ENCODE measurements at places on chromosomes 12 and 14.

DNA sequence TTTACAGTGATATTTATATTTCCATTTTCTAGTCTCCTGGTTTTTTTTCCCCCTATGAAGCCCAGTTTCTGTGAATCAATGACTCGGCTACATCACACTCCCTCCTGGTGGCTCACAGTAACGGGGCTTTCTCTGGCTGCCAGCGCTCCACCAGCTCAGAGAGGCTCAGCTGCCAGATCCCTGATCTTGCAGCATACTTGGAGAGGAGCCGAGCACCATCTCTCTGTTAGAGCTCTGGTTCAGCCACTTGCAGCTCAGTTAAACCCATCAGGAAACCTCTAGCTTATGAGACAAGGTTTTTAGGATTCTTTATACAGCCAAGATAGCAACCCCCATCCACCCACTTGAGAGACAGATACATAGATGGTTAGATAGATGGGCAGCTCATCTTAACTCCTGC lies 74.6 kb downstream of the CIT start:
- no peak for DNase-seq
- H3K36me3 ChIP-seq = no peaks in the 10 kb centered on the region
- H3K4me1 ChIP-seq = no peaks in the 10 kb centered on the region
- peaks cover 4% of the 10 kb centered on the region for H3K27me3 ChIP-seq
- no peak overlapping the region for H3K4me3 ChIP-seq

GRCh38 chr12:93115198-93115601 lies 186.1 kb upstream of the EEA1 start:
- no peak for DNase-seq
- H3K4me1 ChIP-seq = no peaks in the 10 kb centered on the region
- H3K36me3 ChIP-seq = no peaks in the 10 kb centered on the region

DNA sequence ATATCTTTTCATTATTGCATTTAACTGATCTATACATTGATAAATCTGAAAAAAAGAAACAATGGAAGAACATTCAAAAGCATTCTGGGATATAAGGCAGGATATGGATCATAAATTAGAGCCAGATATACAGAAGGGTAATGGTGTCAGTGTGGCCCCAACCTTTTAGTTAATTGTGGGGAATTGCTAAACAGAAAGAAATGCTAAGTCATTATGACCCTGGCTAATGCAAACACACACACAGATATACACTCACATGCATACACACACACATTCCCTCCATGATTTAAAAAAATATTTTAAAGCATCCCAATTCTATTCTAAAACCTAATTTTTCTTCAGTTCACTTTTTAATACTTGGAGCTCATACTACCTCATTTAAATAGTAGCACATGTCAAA lies 404.5 kb downstream of the BCAT1 start:
- H3K36me3 ChIP-seq = no peaks in the 10 kb centered on the region
- no peaks in the 10 kb centered on the region for H3K4me1 ChIP-seq
- no peak for DNase-seq
- H3K27ac ChIP-seq = no peak overlapping the region

GRCh38 chr12:1523046-1523445 lies 71.3 kb downstream of the FBXL14 start:
- H3K36me3 ChIP-seq = no peaks in the 10 kb centered on the region
- no peaks in the 10 kb centered on the region for H3K27me3 ChIP-seq
- DNase-seq = no peak
- H3K27ac ChIP-seq = no peak overlapping the region
- H3K4me1 ChIP-seq = no peaks in the 10 kb centered on the region

- no peak overlapping the region for H3K27ac ChIP-seq
- H3K36me3 ChIP-seq = no peaks in the 10 kb centered on the region
- H3K27me3 ChIP-seq = no peaks in the 10 kb centered on the region
- no peaks in the 10 kb centered on the region for H3K4me1 ChIP-seq
Measured at GRCh38 chr14:55297611-55298499, 26.6 kb downstream of the FBXO34 start.

GRCh38 chr12:12244341-12244740 lies 22.5 kb downstream of the LRP6 start:
- DNase-seq = no peak
- no peak overlapping the region for H3K4me3 ChIP-seq
- no peaks in the 10 kb centered on the region for H3K36me3 ChIP-seq
- no peak overlapping the region for H3K27ac ChIP-seq
- H3K27me3 ChIP-seq = no peaks in the 10 kb centered on the region
- no peaks in the 10 kb centered on the region for H3K4me1 ChIP-seq

GRCh38 chr12:47903927-47904712 lies 674 bp downstream of the VDR start:
- H3K4me3 ChIP-seq = peak overlapping the region; percentile 46
- H3K27ac ChIP-seq = no peak overlapping the region
- H3K27me3 ChIP-seq = no peaks in the 10 kb centered on the region
- DNase-seq = peak; percentile 57
- H3K36me3 ChIP-seq = no peaks in the 10 kb centered on the region
- H3K4me1 ChIP-seq = no peaks in the 10 kb centered on the region

DNA sequence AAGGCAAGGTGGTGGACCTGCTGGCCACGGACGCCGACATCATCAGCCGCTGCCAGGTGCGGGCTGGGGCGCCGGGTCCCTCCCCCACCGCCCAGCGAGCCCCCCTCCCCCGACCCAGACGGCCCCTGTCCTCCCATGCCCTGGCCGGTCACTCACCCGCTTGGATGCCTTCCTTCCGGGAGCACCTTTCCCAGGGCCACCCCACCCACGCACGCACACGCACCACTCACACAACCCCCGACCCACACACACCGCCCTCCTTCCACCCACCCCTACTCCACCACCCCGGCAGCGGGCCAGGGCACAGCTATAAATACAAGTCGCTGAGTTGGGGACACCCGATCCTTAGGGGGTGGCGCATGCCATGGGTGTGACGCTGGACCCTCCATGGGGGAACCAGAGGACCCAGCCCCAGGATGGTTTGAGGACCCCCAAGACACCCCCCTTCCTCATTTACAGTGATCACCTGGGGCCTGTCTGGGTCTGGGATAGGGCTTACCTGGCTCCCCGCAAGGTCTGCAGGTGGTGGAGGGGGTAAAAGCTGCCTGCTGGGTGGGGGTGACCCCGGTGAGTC lies 465 bp downstream of the ADSS1 start:
- peak; percentile 49 for DNase-seq
- peak overlapping the region; percentile 50 for H3K4me3 ChIP-seq
- H3K4me1 ChIP-seq = peaks cover 23% of the 10 kb centered on the region
- no peaks in the 10 kb centered on the region for H3K36me3 ChIP-seq
- H3K27ac ChIP-seq = peak overlapping the region; percentile 9

DNA sequence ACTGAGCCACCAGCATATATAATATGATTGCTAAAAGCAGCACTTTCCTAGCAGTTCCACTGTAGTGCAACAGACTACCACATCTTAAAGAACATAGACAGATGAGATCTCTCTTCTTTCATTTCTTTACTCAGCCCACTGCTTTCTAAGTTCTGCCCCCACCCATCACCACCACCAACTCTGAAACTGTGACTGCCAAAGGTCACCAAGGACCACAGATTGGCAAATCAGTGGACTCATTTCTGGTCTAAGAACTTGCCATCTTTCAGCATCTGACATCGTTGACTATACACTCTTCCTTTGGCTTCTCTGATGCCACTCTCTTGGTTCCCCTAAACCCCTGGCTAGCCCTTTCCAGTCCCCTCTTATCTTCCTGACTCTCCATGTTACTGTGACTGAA lies 38.4 kb downstream of the IFNG start:
- no peak overlapping the region for H3K27ac ChIP-seq
- no peaks in the 10 kb centered on the region for H3K4me1 ChIP-seq
- no peak overlapping the region for H3K4me3 ChIP-seq
- no peaks in the 10 kb centered on the region for H3K27me3 ChIP-seq
- no peaks in the 10 kb centered on the region for H3K36me3 ChIP-seq

DNA sequence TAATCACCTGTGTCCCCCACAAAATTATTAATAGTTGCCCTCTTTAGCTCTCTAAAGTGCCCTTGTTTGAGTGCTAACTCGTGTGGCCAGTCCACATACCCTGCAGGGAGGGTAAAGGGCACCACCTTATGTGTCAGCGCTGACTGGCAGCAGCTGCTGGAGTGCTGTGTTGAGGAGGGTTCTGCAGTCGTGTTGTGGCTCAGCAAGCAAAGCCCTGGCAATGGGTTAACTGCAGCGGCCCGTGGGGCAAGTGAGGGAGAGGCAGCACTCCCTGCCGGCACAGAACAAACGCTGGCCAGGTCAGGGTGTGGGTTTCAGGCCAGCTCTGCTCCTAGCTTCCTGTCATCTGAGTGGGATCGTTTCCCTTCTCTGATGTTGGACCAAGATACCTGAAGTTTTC lies 369.8 kb downstream of the CACNA1C start:
- no peaks in the 10 kb centered on the region for H3K36me3 ChIP-seq
- DNase-seq = no peak
- no peak overlapping the region for H3K4me3 ChIP-seq
- no peaks in the 10 kb centered on the region for H3K4me1 ChIP-seq

DNA sequence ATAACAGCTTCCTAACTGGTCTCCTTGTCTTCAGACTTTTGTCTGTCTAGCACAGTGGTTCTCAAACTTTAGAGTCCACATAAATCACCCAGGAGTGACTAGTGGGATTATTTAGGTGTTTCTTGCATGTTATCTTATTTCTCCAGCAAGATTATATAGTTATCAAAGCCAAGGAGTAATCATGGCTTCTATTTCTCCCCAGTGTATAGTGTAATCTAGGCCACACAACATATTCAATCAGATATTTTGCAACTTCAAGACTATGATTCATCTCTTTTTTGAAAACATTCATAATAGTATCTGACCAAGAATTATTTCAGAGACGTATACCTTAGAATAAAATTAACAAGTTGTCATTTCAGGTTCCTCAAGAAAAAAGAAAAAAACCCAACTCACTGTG lies 131.9 kb downstream of the CEP83 start:
- DNase-seq = no peak
- no peak overlapping the region for H3K4me3 ChIP-seq
- H3K27me3 ChIP-seq = no peaks in the 10 kb centered on the region
- H3K36me3 ChIP-seq = no peaks in the 10 kb centered on the region
- no peak overlapping the region for H3K27ac ChIP-seq

DNA sequence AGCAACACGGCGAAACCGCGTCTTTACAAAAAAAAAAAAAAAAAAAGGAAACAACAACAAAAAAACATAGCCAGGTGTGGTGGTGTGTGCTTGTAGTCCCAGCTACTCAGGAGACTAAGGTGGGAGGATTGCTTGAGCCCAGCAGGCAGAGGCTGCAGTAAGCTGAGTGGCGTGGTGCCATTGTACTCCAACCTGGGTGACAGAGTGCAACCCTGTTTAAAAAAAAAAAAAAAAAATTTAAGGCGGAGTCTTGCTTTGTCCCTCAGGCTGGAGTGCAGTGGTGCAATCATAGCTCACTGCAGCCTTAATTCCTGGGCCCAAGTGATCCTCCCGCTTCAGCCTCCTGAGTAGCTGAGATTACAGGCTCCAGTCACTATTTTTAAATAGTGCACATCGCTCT lies 18.2 kb upstream of the FIGNL2 start:
- peaks cover 12% of the 10 kb centered on the region for H3K27me3 ChIP-seq
- H3K36me3 ChIP-seq = no peaks in the 10 kb centered on the region
- H3K4me3 ChIP-seq = no peak overlapping the region
- no peak overlapping the region for H3K27ac ChIP-seq
- H3K4me1 ChIP-seq = peaks cover 21% of the 10 kb centered on the region

- no peak overlapping the region for H3K4me3 ChIP-seq
- H3K27me3 ChIP-seq = no peaks in the 10 kb centered on the region
- no peaks in the 10 kb centered on the region for H3K36me3 ChIP-seq
- peak; percentile 39 for DNase-seq
- no peak overlapping the region for H3K27ac ChIP-seq
Measured at GRCh38 chr14:100383727-100384158, 60.6 kb downstream of the SLC25A47 start.

DNA sequence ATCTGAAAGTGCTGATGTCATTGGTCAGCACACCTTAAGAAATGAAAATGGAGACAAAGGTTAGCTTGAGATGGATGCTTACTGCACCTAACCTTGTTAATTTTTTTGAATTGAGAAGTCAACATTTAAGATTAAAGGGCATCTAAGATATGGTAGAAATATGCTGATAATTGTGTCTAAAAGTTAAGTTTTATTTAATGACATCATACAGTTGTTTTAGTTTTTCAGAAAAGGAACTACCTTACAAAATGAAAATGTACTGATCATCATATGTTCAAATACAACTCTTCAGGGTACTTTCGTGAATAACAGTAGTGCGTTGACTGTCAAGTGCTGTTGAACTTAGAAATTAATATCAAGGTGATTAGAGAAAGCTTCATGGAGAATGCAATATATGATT lies 2.5 kb downstream of the SMCO3 start:
- H3K27ac ChIP-seq = no peak overlapping the region
- DNase-seq = no peak
- H3K36me3 ChIP-seq = no peaks in the 10 kb centered on the region
- H3K4me3 ChIP-seq = no peak overlapping the region

GRCh38 chr12:109377139-109377685 lies 29.5 kb downstream of the MYO1H start:
- no peaks in the 10 kb centered on the region for H3K4me1 ChIP-seq
- no peak overlapping the region for H3K27ac ChIP-seq
- no peaks in the 10 kb centered on the region for H3K36me3 ChIP-seq
- H3K27me3 ChIP-seq = no peaks in the 10 kb centered on the region
- no peak overlapping the region for H3K4me3 ChIP-seq

- H3K4me1 ChIP-seq = no peaks in the 10 kb centered on the region
- H3K27ac ChIP-seq = no peak overlapping the region
- DNase-seq = no peak
- H3K36me3 ChIP-seq = no peaks in the 10 kb centered on the region
Measured at GRCh38 chr14:90632871-90633270, 183.4 kb downstream of the TTC7B start.

DNA sequence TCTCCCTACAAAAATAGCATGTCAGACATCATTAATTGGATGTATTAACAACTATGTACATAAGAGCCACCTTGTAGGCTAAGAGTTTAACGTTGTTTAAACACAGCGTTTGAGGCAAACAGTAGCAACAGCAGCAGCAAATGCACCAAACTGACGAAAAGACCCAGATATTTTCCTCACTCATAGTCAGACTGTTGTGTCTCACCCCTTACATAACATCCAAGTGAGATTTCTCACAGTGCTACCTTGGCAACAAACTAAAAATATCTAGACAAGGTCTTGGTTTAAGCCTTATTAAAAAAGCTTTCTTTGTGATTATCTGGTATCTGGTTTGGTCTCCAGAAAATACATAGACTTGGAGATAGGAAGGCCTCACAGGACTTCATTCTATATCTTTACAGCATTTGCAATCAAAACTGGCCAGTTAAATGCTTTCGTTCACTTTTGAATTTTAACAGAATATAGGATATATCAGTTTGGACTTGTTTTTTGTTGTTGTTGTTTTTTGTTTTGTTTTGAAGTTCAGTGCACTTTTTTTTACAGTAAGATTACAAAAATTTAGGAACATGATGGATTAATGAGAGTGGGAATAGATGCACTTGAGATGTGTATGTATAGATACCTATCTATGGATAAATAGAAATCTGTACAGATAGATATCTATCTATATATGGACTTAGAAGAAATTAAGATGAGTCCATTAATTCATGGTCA lies 4.1 kb downstream of the BHLHE41 start:
- H3K27ac ChIP-seq = no peak overlapping the region
- H3K27me3 ChIP-seq = no peaks in the 10 kb centered on the region
- H3K4me3 ChIP-seq = no peak overlapping the region
- no peaks in the 10 kb centered on the region for H3K4me1 ChIP-seq
- no peaks in the 10 kb centered on the region for H3K36me3 ChIP-seq
- DNase-seq = no peak

GRCh38 chr12:119594399-119594730 lies 791 bp downstream of the TMEM233 start:
- H3K4me3 ChIP-seq = no peak overlapping the region
- DNase-seq = no peak
- no peaks in the 10 kb centered on the region for H3K27me3 ChIP-seq
- no peak overlapping the region for H3K27ac ChIP-seq
- H3K4me1 ChIP-seq = no peaks in the 10 kb centered on the region
